ENCODE measurements at places on chromosomes 12 and 14.

DNA sequence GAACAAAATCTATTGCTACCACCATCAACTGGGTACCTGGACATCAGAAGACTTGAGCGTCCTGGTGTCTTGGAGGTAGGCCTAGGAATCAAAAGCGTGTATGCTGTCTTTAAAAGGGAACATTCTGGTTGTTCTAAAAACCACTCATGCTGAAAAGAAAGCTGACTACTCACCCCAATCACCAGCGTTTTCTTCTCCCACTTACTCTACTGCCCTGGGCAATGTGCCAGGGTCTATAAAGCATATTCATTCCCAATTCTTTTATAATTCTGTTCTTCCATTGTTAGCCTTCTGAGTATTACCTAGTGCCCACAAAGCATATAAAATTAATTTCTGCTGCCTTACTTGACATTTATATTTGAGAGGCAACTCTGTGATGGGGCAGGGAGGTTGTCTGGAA lies 133.4 kb downstream of the KCNA5 start:
- no peak for DNase-seq

DNA sequence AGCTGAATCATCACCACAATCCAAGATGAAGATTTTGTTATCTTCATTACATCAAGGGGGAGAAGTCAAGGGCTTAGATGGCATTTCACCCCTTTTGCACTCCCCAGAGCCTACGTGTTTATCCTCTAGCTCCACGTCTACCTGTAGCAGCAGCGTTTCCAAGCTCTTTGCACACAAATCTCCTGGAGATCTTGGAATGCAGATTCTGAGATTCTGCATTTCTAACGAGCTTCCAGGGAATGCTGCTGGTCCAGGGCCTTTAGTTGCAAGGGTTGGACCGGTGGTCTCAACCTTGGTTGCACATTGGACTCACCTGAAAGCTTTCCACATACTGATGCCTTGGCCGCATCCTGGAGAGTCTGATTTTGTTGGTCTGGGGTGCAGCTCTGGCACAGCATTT lies 49.5 kb upstream of the STON2 start:
- DNase-seq: no peak

DNA sequence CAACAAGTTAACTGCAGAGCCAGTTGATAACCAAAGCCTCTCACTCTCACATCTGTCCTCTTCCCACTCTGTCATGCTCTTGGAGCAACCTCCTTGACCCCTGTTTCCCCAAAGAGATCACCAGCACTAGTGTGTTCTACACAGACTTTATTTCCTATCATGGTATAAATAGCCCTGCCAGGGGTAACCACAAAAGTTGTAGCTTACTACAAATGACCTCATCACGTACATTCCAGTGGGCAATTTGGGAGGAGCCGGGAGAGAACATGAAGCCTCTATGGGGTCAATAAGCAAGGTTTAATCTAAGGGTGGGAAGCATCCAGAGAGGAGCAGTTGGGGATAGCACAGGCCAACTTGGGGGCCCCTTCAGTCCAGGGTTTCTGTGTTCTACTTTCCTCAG lies 186.5 kb downstream of the KCNA5 start:
- DNase-seq: no peak

DNA sequence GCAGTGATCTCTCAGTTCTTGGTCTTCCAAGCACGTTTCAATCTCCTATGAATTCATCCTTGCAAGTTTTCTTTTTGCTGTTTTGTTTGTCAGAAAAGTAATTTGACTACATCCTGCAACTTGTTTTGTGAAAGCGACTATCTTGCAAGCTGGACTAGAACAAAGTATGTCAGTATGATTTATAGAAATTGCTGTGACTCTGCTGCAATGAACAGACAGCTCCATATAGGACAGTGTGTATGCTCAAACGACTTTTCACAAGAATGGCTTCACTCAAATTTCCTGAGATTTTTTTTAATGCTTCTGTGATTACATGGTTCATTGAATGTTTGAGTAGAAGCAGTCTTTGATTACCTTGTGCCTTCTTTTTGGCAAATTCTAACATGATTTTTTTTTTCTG lies 123.5 kb upstream of the TRHDE start:
- no peak for DNase-seq

DNA sequence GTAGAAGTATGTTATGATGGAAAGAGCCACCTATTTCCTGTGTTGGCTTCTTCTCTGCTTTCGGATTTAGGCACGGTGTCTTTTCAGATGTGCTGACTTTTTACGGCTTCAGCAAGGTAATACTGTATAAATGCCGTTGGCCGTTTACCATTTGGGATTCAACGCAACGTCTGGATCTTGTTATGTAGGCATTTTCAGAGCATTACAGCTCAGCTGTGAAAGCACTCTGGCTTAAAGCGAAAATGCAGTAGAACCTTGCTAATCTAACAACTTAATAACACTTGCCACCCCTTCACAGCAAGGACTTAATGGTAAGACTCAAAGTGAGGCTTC lies 229.9 kb downstream of the EFCAB11 start:
- no peak for DNase-seq

DNA sequence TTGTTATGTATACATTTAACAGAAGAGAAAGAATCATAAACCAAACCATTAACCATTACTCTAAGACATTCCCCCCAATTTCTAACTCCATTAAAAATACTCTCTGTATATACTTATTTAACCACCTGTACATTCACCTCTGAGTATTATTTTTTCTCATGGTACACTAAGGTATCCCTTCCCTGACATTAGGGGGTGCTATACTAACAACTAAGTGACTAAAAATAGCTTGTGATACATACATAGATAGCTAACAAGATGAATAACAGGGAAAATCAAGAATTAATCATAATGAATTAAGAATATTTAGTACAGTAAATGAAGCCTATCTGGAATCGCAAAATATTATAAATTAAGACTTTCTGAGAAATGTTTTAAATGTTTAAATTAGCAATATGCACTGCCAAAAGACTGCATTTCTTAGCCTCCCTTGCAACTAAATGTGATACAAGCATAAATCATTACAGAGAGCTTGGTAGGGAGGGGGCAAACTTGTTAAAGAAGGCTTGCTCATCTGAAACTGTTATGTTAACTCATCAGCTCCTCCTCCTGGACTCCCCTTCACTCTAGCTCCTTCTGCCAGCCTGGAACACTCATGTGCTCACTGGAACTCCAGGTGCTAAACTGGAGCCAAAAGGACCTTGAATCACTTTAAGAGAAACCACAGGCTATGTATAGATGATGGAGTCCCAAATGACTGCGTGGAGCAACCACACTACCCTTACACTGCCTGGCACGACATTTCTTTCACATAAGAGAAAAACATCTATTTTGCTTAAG lies 14.9 kb downstream of the C2CD5 start:
- no peak for DNase-seq

DNA sequence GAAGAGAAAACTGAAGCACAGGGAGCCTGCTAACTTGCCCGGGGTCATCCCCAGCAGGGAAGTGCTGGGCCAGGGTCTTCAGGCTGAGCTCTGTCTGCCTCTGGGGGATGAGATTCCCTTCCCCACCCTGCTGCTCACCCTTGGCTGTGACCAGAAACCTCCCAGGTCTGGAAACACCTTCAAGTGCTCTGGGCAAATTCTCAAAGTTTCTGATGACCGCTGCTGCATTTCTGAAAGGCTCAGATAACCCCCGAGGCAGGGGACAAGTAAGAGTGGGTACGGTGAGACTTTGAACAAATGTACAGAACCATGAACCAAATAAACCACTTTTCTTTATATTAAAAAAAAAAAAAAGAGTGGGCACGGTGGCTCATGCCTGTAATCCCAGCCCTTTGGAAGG lies 41.3 kb downstream of the LTBP2 start:
- no peak for DNase-seq

DNA sequence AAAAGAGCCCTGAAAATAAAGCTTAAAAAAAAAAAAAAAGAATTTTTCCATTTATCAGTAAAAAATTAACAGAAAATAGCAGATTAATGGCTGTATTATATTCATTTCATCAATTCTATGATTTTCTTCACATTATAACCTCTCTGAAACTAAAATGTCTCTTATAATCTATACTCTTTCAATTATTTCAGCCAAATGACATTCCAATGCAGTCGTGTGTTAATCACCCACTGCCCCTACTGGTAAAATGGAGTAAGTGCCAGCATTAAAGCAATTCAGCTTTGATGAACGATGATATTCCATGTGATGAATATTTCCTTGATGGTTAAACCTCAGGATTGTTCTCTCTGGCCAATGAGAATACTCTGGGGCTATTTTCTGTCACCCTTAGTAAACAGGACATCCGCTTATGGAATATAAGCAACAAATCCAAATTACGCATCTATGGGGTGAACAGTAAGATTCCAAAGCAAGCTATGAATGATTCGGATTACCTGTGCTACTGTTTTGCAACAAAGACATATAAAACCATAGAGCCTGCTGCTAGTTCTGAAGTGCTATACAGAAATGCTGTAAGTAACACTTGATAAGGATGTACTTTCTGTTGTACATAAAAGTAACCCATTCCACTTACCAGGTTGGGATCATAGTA lies 20.3 kb upstream of the SYCP3 start:
- no peak for DNase-seq

DNA sequence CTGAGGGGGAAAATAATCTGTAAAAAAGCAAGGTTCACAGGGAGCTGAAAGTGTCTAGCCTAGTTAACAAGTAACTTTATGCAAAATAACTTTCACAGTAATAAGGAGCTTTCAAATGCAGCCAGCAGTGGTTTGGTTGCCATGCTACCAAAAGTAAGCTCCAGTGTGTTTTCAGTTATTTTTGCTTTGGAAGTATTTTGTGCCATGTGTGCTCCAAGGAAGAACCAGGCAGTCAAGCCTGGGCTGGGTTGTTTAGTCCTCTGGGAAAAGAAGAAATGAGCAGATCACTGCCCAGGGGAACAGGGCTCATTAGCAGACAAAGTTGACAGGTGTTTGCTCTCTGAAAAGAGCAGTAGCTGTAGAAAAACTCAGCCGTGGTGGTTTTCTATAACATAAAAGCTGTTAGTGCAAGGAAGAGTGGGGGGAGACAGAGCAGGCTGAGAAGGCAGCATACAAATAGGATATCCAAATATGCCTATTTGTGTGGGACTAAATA lies 92.8 kb upstream of the TMTC2 start:
- no peak for DNase-seq

- no peak for DNase-seq
Measured at GRCh38 chr14:100612986-100613385, 25.8 kb upstream of the BEGAIN start.

DNA sequence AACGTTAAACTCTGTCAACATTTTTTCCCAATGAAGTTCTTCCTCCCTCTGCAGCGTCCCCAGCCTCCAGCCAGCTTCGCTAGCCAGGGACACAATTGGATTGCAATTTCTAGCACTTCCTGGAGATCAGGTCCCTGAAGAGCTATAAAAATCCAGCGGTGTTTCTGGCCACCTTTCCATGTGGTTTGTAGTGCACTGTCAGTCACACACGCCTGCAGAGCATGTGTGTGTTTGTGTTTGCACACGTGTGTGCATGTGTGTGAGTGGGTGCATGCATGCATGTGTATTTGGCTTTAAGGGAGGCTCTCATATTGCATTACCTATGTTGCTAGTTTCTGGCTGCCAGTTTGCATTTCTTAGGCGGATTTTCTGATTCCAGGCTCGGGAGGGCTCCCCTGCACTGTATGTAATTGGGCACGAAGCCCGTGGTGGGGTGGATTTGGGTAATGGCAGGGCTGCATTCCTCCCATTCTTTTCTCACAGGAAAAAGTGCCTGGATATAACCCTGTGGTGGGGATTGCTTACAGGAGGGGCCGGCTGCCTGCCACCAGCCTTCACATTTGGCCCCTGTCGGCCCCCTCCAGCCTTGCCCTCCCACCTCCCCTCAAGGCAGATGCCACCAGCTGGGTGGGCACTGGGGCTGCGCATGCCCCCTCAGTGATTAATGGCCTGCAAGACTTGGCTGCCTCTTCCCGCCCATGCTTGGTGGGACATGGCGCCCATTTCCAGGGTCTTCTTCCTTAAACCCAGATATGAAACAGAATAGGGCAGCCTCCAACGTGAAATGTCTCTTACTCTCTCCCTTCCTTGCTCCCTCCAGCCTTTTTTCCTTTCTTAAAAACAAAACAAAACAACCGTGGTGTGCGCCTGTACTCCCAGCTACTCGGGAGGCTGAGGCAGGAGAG lies 74.0 kb downstream of the TSPAN9 start:
- DNase-seq: no peak

GRCh38 chr12:45547822-45548221 lies 181.7 kb upstream of the ARID2 start:
- DNase-seq: no peak

DNA sequence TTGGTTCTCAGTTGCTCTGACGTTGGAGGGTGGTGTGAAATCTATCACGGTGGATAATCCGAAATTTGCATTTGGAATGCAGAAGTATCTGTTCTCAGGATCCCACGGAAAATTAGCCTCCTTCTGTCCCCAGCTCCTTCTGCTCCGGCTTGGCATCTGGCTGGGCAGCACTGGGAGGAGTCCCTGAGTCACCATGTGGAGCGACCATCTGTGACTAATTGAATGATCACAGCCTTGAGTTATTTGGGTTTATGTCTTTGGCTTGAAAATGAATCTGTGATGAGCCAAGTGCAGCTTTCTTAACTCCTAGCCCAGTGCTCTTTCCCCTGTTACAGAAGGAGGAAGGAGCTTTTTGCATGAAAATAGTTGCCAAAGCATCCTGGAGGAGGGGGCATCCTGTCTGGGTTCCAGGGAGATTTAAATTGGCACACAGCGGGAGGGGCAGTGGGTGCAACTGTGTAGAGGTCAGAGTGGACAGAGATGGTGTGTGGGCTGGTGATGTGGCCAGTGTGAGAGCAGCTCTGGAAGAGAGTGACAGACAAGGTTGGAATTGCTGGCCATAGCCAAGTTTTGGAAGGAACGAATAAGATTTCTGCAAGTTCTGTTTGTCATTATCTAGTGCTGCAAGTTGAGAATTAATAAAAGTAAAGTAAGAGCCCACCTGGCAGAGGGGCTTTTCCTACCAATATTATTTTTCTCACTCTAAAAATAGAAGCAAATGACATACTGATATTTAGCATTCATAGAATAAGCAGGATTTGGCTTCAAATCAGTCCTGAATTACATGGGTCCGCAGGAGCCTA lies 74.4 kb downstream of the SLC24A4 start:
- peak; percentile 85 for DNase-seq

GRCh38 chr14:67186789-67187584 lies 2.3 kb upstream of the GARIN2 start:
- peak; percentile 57 for DNase-seq

DNA sequence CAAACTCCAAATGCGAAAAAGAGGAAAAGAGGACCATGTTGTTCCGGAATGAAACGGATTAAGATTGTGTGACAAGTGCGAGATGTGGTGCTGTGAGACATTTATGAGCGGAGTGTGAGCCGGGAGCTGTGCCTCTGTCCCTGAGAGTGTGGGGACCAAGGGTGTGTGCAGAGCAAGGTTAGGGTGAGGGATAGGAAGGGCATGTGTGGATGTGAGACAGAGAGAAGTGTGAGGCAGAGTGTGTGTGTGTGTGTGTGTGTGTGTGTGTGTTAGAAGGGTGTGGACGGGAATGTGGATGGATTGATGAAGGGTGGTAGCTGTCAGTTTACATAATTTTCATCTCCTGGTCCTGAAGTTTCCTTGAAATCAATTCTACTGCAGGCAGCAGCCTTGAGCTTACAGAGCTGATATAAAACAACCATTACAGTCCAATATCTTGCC lies 4.3 kb upstream of the OTX2 start:
- no peak for DNase-seq

Measured in GM04503 (cell line).